Kidney capillary endothelial cell (primary cell): ENCODE measurements at places on chromosomes 16 and 17.

- no peak for DNase-seq
Measured at GRCh38 chr17:80998748-80999535, 7.3 kb downstream of the CHMP6 start.

DNA sequence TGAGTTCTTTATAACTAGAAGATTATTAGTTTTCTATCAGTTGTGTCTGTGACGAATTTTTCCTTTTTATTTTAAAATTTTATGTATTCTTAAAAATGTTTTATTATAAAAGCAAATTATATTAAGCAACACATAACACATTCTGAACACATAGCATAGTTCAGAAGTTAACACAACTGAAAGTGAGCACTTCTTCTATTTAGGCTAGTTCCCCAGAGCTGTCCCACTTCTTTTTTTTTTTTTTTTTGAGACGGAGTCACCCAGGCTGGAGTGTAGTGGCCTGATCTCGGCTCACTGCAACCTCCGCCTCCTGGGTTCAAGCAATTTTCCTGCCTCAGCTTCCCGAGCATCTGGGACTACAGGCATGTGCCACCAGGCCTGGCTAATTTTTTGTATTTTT lies 37.7 kb upstream of the ALDH3A2 start:
- DNase-seq = no peak

DNA sequence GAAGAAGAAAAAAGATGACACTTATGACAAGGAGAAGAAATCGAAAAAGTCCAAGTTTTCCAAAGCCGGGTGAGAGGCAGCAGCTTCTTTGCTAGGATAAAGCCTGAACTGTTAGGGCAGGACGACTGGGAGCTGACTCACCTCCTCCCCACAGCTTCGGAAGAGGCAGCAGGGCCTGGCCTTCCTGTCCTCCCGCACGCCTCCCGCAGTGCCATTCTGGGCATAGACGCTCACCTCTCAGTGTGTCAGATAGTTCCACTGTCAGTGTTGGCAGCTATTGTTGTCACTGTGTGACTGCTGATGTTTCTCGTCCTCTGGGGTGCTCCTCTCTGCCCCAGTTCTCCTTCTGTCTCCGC lies 12.6 kb downstream of the UBN1 start:
- DNase-seq = peak; percentile 81

GRCh38 chr16:54055191-54055590 lies 231.4 kb downstream of the IRX3 start:
- no peak for DNase-seq

GRCh38 chr16:18060351-18060750 lies 276.2 kb downstream of the NPIPA8 start:
- no peak for DNase-seq

DNA sequence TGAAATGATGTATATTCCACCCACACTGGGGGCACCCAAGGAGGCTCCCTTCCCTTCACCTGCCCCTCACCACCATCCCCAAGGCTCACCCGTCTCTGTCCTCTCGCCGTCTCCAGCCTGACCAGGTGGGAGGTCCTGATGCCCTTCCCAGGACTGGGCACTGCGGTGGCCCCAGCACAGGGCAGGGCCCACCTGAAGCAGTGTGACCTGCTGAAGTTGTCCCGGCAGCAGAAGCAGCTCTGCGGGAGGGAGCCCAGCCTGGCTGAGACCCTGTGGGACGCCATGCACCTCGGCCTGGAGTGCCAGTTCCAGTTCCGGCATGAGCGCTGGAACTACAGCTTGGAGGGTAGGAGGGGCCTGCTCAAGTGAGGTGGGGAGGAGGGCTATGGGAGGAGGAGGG lies 9.9 kb downstream of the PPY start:
- no peak for DNase-seq

DNA sequence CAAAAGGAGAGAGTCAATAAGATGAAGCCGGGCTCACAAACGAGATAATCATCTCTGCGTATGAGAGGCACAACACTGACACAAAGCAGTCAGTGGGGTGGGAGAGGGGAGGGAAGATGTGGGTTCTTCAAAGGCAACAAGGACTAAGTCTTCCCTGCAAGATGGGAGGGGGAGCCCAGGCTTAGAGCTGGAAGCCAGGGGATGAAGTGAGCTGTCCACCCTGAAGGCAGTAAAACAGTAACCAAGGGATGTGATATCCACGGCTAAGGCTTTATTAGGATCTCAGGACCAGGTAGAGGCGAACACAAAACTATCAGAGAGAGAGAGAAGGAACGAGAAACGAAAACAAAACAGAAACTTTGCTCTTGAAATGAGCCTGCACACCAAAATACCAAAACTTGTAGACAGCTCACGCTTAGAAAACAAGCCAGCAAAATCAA lies 115.9 kb downstream of the DYNLRB2 start:
- no peak for DNase-seq

DNA sequence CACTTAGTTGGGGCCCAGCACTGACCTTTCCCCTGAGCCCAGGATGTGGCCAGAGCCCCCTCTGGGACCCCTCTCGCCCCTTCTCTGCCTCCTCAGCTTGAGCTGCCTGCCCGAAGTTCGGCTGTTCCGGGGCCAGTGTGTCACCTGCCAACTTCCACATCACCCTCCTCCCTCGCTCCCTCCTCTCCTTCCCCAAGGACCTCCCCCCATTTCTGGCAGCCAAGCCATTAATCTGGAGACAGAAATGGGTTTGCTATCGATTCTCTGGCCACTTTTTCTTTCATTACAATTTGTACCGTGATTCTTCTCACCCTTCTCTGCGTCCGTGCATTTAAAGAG lies 8.8 kb upstream of the ADAM11 start:
- DNase-seq = no peak

DNA sequence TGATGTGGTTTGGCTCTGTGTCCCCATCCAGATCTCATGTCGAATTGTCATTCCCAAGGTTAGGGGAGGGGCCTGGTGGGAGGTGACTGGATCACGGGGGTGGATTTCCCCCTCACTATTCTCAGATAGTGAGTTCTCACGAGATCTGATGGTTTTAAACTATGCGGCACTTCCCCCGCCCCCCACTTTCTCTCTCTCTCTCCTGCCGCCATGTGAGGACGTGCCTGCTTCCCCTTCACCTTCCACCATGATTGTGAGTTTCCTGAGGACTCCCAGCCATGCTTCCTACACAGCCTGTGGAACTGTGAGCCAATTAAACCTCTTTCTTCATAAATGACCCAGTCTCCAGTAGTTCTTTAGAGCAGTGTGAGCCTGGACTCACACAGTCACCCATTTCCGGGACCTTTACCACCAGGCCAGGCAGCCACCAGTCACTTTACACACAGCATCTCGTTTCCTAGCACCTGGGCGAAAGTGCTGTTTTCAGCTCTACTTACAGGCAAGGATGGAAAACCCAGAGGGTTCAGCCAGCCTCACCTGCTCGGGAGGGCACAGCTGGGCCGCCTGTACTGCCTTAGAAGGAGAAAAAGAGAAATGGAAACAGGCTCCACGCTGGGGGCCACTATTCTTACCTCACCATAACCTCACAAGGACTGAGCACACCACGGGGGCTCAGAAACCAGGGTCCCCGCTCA lies 13.8 kb upstream of the ZC3H18 start:
- no peak for DNase-seq

DNA sequence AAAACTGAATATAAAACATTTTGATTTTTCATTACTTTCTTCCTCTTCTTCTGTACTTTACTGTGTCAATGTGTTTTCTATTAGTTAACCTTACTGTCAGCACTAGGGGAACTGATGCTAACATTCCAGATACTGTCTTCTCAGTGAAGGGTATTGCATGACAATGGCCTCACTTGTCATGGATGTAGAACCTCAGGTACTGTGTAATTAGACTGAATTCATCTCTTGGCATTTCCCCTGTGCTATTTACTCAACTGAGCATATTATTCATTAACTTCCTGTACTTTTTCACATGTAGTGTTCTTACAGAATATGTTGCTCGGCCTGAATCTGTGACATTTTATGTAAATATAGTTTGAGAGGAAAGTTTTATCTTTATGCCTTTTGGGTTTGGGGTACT lies 237.0 kb downstream of the CA10 start:
- DNase-seq = no peak

DNA sequence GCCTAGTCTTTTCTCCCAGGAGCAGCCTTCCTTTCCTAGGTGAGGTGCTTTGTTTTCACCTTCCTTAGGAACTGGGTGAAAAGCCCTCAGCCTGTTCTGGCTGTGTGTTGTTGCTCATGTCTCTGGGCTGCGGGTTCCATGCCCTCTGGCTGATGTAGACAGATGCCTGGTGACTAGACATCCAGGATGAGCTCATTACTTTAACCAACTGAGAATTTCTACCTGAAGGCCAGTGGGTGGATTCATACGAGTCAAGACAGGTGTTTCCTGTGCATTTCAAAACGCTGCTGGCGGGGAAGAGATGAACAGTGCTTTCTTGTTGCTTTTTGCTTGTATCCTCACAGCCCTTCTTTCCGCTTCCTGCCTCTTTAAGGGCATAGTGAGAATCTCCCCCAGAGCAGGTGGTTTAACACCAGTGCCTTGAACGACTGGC lies 22.3 kb downstream of the SAP30BP start:
- DNase-seq = no peak

GRCh38 chr17:61660746-61661485 lies 69.9 kb upstream of the NACA2 start:
- DNase-seq = no peak

- DNase-seq = peak; percentile 94
Measured at GRCh38 chr17:37848690-37849616, 75.3 kb upstream of the TBC1D3K start.

GRCh38 chr16:79845033-79845733 lies 244.6 kb upstream of the MAF start:
- no peak for DNase-seq

GRCh38 chr17:8237175-8237574 lies 10.7 kb downstream of the CTC1 start:
- no peak for DNase-seq

GRCh38 chr16:88130681-88131080 lies 179.4 kb downstream of the BANP start:
- DNase-seq = no peak

DNA sequence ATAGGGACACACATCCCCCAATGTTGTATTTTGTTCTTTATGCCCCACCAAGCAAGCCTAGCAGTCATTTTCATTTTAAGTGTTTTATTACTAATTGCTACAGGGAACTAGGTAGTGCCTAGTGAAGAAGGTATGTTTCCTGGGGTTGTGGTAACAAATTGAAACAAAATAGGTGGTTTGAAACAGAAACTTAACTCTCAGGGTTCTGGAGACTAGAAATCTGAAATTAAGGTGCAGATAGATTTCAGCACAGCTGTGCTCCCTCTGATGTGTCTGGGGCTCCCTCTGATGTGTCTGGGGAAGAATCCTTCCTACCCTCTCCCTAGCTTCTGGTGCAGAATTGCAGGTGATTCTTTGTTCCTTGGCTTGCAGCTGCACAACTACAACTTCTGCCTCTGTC lies 390.1 kb downstream of the ZFHX3 start:
- no peak for DNase-seq

DNA sequence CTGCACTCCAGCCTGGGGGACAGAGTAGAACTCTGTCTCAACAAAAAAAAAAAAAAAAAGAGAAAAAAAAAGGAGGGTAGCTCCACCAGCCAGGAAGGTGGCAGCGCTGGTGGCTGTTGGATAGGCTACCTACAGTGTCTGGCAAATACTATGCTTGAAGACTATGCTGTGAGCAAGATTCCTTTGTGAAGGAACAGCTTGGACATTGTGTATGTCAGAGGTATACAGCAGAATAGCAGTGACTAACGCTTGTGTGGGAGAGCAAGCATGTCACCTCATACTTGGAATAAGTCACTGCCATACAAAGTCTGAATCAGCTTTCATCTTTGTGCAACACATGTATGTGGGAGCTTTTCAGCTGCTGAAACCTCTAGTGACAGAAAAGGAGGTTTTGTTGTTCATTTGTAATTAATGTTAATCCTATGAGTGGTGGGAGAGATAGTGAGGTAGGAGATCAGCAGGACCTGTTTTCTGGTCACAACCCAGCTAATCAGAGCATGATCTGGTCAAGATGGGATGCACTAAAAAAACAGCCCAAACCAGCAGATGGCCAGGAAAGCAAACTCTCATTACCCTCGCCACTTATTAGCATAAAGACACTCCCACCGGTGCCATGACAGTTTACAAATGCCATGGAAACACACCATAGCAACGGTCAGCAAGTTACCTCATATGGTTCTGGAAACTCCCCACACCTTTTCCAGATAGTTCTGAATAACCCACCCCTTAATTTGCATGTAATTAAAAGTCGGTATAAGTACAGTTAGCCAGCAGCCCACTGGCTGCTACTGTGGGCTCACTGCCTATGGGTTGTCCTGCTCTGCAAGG lies 6.8 kb upstream of the ITGAD start:
- DNase-seq = no peak

GRCh38 chr17:74354123-74354522 lies 7.5 kb downstream of the BTBD17 start:
- DNase-seq = peak; percentile 65

- DNase-seq = no peak
Measured at GRCh38 chr17:15267996-15268395, 2.9 kb upstream of the PMP22 start.

DNA sequence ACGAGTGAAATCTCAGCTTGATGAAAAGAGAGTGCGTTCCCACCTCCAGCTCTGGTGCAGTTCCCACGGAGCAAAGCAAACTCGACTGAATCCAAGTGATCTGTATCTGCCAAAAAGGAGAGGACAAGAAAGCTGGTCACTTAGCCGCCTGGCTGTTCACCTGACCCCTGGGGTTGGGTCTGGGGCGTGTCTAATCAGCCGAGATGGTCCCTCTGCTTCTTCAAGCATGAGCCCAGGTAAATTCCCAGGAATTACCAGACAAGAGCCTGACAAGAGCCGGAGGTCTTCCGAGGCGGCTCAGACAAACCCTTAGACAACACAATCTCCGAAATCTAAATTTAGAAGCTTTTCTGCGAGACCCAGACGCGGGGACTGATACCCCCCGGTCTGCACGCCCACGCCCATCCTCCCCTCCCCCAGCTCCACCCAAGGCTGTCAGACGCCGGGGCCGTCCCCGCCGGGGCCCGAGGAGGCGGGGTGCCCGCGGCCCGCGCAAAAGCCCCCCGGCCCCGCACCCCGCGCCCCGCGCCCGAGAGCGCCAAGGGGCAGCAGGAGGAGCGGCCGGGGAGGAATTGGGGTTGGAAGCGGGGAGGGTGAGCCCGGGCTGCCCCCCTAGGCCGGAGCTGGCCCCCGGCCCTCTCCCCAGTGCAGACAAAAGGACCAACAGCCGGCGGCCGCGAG lies 674 bp downstream of the ZNF821 start:
- DNase-seq = no peak

DNA sequence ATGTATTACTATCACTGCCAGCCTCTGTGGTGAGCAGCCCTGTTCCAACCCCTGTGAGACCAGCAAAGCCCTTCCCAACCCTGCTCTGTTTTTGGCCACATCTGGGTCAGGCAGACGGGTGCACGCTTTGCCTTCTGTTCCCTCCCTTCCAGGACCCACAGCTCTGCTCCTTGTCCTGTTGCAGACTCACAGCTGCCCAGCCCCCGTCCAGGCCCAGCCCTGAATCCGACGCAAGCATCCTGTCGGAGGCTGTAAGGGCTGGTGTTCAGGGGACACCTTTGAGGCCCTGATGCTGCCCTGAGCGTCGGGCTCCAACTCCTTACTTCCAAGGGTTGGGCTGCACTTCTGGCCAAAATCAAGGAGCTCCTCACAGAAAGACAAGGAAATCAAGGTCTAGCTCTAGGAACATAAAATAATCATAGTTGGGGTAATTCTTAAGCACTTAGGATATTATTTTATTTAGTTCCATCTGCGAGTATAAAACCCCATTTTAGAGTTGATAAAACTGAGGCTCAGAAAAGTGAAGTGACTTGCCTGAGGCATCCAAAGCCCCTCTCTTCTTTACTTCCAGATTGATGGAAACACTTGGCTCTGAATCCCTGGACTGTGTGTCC lies 14.3 kb upstream of the SRCIN1 start:
- DNase-seq = no peak

GRCh38 chr16:4216596-4216995 lies 25.3 kb downstream of the SRL start:
- no peak for DNase-seq
